IMR-90 (cell line): ENCODE measurements at places on chromosomes 7 and 10.

GRCh38 chr10:4041635-4042034 lies 256.6 kb upstream of the KLF6 start:
- no peak for DNase-seq

DNA sequence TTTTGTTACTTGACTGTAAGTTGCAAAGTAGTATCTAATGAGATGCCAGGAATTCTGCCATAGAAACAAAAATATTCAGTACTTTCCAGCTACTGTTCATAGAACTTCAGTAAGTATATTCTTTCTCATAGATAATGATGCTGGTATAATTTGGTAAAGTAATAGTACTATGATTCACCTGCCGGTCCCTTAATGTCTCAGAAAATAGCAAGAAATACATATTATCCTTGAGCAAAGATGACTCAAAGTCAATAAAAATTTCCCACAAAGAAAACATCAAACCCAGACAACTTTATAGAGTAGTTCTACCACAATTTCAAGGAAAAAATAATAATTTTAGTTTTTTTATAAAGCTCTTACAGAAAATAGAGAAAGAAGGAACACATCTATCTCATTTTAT lies 105.4 kb downstream of the EPDR1 start:
- no peak for DNase-seq

DNA sequence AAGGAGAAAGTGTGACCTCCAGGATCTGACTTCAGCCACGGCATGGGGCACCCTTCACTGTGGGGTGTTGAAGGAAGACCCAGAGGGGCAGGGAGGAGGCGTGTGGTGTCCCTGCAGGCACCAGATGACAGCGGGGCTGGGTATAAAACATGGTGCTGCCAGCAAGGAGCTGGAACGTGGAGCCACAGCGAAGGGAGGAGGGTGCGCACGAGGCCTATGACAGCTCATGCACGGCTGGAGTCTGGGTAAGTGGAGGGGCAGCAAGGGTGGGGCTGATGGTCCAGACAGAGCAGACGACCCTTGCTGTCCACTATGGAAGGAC lies 27.8 kb upstream of the FOXL3 start:
- no peak for DNase-seq

DNA sequence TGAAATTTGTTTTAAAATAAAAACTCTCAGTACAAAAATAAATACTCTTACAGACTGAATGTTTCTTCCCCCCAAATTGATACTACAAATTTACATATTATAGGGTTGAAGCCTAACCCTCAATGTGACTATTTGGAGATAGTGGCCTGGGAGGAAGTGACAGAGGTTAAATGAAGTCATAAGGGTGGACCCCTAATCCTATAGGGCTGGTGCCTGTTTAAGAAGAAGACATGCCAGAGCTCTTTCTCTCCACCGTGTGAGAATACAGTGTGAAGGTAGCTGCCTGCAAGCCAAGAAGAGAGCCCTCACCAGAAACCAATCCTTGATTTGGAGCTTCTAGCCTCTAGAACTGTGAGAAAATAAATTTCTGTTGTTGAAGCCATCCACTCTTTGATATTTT lies 67.6 kb downstream of the MCU start:
- DNase-seq: no peak

DNA sequence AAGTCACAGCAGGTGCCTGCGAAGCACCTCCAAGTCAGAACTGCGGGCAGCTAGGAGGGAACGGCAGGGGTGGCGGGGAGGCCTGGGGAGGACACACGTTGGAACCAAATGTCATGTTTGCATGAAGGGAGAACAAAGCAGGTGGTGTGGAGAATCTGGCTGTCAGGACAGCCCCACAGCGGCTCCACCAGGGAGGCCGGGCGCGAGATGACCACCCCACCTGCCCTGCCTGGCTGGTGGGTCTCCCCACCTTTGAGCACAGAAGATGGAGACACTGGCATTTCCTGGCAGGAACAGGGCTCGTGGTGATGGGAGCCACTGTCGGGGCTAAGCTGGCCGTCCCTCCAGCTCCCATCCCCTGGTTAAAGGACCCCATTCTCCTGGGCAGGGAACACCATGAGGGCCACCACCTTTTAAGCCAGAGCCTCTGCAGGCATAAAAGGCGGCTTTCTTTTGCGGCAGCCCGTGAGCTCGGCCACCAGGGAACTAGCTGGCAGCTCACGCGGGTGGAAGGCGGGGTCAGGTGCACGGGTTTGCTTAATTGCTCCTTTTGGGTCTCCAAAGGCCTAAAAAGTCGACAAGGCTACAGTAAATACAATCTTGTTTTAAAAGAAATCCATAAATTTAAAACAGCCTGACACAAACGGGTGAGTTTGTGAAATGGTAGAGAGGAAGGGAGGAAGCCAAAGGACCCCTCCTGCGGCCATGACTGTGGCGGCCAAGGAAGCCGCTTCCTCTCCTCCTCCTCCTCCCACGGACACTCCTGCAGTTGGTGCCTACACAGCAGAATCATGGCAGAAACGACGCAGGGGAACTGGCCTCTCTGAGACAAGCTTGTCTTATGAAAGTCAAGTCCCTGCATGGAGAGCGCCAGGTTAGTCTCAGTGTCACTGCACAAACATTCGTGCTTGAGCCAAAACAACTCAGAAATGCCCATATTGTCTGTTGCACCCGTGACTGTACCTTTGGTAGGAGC lies 213.8 kb downstream of the DNAJB6 start:
- DNase-seq: no peak

DNA sequence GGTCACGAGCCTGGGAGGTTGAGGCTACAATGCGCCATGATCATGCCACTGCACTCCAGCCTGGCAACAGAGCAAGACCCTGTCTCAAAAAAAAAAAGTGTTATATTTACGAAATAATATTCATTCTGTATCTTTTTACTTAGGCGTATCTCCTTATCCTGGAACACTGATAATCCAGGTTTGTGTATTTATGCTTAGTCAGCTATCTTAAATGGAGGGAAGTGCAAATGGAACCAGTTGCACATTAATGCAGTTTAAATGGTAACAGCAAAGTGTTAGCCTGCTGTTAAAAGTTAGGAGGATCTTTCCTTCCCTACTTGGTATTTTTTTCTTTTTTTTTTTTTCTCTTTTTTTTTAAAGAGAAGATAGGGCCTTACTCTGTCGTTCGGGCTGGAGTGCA lies 36.0 kb upstream of the RBM20 start:
- no peak for DNase-seq

DNA sequence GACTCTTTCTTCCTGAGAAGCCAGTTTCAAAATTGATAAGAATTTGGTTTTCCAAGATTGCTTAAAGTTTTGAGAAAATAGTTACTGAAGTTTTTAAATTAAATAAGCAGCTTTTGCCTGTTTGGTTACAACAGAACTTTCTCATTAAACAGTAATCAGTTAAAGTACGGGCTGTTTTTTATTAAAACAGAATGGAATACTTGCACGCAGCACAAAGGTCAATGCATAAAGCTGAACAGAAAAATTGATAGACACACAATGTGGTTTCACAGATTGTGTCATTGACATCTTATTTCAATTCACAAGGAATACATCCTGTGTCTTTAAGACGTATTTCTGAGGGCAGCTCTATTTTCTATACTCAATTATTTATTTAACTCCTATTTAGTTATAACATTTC lies 192.2 kb downstream of the PRKG1 start:
- no peak for DNase-seq

DNA sequence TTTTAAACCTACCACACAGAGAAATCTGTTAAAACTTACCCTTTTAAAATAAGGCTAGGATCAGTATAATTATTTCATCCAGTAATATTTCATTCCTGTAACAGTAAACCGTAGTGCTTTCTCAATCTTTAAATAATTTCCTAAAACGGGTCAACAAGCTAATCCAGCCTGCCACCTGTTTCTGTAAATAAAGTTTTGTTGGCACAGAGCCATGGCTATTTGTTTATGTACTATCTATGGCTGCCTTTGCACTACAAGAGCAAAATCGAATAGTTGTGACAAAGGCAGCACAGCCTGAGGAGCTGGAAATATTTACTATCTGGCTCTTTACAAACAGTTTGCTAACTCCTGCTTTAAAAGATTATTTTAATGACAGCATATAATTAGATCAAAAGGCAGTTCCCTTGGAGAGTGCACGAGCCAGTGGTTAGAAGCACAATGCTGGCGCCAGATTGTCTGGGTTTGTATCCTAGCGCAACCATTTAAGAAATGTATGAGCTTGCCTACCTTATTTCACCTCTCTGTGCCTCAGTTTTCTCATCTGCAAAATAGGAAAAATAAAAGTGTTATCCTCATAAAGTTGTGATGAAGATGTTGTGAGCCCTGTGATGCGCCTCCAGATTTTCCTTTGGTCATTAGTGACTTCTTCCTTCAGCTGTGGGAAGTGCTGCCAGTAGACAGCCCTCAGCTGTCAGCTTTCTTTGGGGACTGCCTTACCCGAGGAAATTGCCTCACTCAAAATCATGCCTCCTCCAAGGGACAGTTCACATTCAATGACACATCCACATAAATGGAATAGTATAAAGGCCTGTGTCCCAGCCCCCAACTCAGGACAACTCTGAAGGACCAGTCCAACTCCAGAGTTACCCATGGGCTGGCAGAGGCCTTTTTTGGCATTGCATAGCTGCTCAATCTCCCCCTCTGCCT lies 11.8 kb upstream of the MIOS start:
- DNase-seq: no peak

- no peak for DNase-seq
These were observed 34.9 kb downstream of the PARP12 start for GRCh38 chr7:140027858-140028257.

DNA sequence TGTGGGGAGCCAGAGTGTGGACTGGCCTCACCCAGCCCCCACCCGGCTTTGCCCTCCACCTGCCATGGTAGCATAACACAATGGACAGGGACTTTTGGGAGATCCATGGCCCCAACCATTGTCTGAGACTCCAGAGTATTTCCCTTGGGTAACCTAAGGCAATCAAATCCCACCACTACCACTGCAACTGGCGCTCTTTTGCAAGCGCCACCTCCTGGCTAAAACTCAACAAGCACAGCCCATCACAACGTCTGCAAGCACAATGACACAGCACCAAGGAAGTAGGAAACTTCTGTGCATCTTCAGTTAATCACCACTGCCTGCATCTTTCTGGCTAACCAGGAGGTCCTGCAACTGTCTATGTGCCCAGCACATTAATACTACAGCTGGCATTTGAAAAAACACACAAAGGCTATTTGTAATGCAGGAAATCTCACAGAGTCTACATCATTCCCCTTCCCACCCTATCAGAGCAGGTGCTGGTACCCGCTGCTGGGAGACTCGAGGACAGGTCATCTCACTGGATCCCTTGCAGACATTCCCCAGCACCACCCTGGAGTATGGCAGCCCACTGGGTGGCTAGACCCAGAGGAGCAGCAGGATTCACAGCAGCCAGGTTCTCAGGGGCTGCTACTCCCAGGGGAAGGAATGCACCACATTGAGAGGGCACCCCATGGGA lies 27.7 kb downstream of the ANKRD26 start:
- no peak for DNase-seq
